ENCODE measurements at places on chromosomes 2 and 18.

- no peak for DNase-seq
These were observed 5.9 kb downstream of the BCL2L11 start for GRCh38 chr2:111126581-111126980.

DNA sequence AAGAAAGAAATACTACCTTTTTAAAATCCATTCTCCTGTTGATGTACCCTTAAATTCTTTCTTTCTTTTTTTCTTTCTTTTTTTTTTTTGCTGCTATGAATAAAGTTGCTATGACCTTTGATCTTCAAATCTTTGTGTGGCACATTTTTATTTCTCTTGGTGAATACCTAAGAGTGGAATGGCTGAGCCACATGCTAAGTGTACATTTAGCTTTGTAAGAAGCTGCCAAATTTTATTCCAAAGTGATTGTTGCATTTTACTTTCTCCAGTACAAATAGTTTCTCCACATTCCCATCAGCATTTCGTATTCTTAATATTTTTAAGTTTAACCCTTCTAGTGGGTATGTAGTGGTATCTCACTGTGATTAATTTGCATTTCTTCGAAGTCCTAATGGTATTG, 88.8 kb upstream of the RAB27B start:
- no peak for DNase-seq

- DNase-seq: no peak
These were observed 640.2 kb downstream of the RNF144A start for GRCh38 chr2:7557376-7557775.

DNA sequence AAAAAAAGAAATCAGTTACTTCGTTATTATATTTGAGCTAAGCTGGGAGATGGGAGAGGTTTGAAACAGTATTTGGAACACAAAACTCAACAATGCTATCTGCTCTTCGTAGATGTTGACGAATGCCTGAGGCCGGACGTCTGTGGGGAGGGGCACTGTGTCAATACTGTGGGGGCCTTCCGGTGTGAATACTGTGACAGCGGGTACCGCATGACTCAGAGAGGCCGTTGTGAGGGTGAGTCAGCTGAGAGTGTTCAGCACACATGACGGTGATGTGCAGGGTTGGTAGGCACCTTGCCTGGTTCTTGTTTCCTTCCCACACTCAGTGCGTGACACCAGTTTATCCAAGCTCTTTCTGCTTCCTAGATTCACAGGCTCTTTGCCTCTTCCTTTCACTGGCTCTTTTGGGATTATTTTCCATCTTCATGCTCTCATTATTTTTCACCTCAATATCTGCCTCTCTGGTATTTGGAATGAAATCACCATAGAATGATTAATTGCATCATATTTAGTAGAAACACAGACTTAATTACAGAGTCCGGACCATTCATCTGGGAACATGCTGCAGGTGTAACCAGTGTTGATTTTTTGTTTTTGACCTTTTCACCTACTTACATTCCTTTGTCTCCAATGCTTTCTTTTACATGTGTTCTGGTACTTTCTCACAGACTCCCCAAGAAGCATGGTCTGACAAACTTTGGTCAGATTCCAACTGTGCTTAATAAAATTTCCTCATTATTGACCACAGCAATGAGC, 200.6 kb upstream of the RASGRP3 start:
- DNase-seq: peak; percentile 63

- DNase-seq: no peak
These were observed 198.2 kb downstream of the CYP26B1 start for GRCh38 chr2:71949537-71949798.

GRCh38 chr2:45964223-45964841, 312.9 kb downstream of the PRKCE start:
- DNase-seq: peak; percentile 93

DNA sequence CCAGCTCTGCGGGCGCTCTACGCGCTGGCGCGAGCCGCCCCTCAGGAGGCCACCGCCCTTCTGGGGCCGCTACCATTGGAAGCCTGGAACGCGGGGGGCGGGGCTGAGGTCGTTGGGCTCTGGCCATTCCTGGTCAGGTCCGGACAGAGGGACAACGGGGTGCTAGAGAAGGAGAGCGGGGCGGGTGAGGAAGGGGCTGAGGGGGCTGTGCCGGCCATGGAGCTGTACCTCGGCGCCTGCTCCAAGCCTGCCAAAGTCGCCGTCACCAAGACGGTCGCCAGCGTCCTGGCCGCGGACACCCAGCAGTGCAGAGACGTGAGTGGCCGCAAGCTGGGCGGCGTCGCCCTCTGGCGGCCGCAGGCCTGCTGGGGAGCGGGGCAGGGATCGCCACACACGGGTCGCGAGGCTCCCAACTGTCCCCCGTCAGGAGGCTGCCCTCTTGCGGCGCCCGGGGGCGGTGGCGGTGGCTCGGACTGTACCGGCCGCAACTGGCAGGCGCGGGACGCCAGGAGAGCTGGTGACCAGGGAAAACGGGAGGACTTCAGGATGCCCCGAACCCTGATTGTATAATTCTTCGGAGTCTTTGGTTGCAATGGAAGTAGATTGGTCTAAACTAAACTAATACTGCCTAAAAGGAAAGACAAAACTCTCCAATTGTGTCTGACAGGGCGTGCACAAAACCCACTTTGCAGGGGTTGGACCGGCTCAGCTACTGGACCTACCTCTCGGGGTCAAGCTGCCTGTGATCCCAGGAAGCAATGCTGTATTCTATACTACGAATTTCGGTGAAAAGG, at the start of gene FSIP2:
Gene FSIP2, plus strand, starts transcription at position 126 of the 794 bp plus-strand sequence. Its CDS starts 91 bp downstream, at position 217.
- DNase-seq: no peak

- DNase-seq: no peak
These were observed 103.1 kb upstream of the ARHGAP28 start for GRCh38 chr18:6626457-6626856.

GRCh38 chr2:43349904-43350303, 123.5 kb upstream of the ZFP36L2 start:
- DNase-seq: peak; percentile 40

DNA sequence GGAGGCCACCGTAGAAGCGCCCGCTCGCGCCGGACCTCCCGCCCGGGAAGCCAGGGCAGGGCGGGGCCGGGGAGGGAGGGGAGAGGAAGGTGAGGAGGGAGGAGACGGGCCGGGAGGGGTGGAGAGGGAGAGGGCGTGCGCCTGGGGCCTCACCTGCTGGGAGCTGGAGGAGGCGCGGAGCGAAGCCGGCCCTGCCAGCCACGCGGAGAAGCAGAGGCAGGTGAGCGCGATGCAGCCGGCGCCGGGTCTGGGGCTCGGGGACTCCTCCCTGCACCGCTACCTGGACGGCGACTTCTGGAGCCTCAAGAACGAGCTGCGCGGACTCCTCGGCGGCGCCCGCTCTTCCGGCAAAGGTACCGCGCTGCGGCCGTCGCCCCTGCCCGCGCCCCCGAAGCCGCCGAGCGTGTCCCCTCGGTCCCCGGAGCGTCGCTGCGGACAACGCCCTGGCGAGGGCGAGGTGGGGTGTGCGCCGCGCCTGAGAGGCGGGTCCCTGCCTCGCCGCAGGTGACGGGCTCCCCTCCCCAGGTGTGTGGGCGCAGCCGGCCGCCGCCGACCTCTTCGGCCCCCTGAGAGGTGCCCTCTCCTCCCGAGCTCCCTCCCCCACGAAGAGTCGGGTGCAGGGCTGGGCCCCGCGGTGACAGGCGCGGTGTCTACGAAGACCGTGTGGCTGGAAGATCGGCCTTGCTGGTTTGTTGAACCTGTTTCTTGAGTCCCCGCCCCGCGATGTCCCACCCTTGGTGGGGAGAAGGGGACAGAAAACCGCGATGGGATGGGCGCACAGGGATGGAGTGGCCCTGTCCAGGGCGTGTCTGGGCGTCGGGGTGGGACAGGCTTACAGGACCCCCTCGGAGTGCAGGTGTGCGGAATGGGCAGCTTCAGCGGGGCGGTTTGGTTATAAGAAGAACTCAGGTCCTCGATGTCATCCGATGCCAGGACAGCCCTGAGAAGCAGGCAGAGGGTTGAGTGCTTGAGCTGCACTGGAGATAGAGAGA, at the start of gene ACOXL:
Gene ACOXL, plus strand, starts transcription at position 152 of the 992 bp plus-strand sequence. CDS start 35,817 bp downstream, outside the sequence.
- DNase-seq: no peak

DNA sequence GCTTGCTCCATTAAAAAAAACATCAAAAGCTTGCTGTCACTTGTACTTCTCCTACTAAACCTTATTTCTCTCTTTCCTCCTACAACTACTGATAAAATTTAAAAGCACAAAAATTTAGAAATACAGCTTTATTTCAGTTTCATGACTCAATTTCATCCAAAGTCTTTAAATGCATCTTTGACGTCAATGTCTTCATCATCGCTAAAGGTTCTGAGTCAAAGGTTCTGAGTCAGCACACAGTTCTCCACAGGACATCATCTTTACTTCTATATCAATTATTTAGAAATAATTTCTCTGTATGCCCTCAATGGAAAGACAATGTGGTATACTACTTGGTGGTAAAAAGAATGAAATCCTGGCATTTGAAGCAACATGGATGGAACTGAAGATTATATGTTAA, 163.9 kb upstream of the DNMT3A start:
- DNase-seq: no peak

DNA sequence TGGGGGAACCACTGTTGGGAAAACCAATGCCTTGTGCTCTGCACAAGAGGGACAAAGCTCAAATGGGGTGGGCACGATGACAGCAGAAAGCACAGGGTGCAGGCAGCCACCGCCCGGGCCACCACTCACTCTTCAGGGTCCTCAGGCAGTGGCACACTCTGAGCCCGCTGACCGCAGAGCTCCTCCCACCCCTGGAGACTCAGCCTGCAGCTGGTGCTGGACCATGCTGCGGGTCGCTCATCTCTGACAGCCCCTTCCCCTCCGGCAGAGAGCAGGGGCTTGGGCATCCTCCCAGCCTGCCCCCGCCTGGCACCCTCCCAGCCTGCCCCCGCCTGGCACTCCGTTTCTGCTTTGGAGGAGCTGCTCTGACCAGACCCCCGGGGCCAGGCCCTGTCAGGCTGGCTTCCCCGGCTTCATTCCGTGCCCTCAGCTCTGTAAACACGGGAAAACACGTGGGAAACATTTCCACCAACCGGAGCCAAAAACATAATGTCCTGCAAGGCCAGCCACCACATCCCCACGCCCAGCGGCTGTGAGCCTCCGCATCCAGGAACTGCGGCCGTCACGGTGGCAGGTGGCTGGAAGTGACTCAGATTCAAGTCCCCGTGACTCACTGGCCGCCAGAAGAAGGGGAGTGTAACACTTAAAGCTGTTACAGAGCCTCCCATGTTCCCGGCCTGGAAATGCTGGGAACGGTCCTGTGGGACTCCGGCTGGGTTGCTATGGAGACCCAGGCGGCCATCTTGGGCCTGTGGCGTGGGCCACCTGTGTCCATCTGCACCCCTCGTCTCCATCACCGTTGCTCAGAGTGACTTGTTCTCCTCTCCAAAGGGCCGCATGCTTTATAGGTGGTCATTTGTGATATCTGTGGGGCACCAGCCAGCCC, 6.8 kb upstream of the SNED1 start:
- DNase-seq: peak; percentile 98

DNA sequence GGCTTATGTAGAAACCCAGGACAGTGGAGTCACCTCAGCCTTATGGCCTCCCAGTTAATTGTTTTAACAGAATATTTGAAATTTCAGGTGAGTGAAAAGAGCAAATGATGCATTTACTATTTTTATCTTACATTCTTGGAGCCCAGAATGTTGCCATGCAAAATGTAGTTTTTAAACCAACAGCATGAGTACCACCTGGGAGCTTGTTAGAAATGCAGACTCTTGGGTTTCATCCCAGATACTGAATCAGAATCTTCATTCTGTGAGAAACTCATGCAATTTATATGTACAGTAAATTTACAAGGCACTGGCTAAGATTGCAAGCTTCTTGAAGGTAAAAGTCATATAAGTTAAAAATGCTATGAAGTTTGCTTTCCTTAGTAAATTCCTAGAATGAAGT, 654.5 kb upstream of the CDH2 start:
- DNase-seq: no peak

DNA sequence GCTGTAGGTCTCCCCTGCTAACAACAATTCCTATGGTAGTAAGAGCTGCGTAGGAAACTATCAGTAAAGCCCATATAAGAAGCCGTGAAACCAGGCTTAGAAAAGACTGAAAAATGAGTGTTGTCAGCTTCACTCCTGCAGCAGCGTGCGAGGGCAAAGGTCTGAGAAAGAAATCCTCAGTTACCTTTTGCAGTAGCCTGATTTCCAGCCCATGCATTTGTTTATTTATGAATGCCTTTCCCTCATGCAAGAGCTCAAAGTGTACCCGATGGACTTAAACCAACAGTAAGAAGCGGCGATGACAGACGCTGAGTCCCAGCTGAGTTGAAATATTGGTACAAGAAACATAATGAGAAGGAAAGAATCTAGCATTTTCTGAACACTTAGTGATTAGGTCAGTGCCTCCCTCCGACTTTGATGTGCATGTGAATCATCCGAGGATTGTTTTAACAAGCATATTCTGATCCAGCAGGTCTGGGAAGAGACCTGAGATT, 15.0 kb upstream of the POLI start:
- DNase-seq: no peak

GRCh38 chr2:62727259-62727867, 21.9 kb downstream of the EHBP1 start:
- DNase-seq: no peak

GRCh38 chr2:66724241-66724640, 289.3 kb downstream of the MEIS1 start:
- DNase-seq: no peak

- no peak for DNase-seq
These were observed 102.5 kb upstream of the LDAH start for GRCh38 chr2:20925265-20925889.

GRCh38 chr2:105671156-105671555, 73.6 kb upstream of the NCK2 start:
- DNase-seq: no peak

DNA sequence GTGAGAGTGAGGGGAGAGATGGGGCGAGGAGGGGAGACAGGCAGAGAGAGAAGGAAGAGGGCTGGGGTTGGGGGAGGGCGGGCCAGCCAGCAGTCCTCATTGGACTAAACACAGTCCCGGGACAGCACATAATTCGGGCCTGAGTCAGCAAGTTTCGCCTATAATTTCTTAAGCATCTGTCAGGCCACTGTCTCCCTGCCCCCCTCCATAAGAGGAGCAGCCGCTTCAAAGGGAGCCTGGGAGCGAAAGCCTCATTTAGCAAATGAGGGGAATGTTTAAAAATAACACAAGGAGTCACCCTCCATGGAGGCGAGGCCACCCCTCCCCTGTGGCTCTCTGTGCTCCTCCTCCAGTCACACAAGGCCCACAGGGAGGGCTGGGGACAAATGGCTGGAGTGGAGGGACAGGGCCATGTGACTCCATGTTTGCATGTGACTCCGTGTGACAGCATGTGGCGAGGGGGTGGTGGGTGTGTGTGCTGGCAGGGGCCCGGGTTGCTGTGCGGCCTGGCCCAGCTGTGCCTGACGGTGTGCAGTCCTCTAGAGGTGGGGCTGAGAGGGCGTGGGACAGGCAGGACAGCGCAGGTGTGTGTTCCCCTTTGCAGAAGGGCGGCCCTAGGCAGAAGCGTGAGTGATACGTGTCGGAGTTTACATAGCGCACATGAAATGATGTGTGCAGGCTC, 162.4 kb downstream of the CELF4 start:
- peak; percentile 80 for DNase-seq

Measured in H4 (cell line).